Right renal pelvis (tissue), 4 donors: ENCODE measurements at places on chromosomes 6 and 20.

DNA sequence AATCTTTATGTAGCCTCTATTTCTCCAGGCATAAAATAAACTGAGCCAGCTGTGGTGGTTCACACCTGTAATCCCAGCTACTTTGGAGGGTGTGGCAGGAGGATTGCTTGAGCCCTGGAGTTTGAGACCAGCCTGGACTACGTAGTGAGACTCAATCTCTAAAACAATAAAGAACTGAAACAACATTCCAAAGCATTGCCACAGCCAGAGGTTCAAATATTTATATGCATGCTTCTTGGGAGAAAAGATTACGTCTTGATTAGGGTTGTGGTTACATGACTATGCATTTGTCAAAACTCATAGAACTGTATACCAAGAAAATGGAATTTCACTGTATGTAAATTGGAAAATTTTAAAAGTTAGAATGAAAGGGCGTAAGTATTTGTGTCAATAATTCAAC, 27.7 kb upstream of the PAX1 start:
- DNase-seq, result no peak

- DNase-seq, result no peak
Measured at GRCh38 chr6:170127151-170127550, 163.7 kb downstream of the DLL1 start.

DNA sequence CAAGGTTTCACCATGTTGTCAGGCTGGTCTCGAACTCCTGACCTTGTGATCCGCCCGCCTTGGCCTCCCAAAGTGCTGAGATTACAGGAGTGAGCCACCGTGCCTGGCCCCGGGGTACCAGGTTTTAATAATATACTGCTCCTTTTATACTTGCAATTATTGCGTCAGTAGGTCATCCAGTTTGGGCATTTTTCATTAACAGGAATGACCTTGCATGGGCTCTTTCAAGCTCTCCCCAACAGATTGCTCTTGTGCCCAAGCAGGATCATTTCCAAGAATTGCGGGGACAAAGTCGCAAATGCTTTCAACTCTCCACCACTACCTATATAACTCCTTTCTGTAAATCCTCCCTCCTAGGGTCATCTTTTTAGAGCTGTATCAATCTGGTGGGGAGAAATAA, 23.8 kb downstream of the STK38 start:
- DNase-seq, result no peak

DNA sequence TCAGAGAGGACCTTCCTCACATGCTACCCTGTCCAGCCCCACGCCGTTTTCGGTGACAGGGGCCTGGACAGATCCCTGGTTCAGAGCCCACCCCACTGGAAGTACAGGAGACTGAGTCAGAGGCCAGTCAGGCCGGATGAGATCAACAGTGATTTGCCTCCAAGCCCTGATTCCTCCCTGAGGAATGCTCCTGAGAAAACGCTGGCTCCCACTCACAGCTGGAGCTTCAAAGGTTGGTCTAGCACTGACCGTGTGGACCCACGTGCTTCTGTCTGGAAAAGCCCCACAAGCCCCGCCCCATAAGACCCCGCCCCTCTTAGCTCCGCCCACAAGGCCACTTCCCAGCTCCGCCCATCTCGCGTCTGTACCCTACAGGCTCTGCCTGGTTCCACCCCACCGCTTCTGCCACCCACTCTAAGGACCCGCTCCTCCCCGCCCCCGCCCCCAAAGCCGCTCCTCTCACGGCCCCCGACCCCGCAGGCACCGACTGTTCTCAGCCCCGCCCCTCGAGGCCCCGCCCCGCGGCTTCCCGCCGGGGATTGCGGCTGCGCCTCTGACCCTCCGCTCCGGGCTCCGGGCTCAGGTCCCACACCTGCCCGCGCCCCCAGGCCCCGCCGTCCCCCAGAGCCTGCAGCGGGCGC, 64.9 kb upstream of the BHLHE23 start:
- no peak for DNase-seq

DNA sequence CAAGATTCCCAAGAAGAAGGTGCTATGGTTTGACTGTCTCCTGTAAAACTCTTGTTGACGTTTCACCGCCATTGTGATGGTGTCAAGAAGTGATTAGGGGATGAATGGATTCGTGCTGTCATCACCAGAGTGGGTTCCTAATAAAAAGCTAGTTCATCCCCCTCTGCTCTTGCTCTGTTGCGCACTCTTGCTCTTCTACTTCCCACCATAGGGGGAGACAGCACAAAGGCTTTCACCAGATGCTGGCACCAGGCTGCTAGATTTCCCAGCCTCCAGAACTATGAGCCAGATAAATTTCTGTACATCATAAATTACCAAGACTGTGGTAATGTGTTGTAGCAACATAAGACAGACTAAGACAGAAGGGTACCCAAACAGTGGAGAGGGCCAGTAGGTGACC, 21.6 kb upstream of the CCDC28A start:
- DNase-seq, result no peak

- no peak for DNase-seq
Measured at GRCh38 chr6:147142684-147143245, 61.5 kb upstream of the STXBP5 start.

DNA sequence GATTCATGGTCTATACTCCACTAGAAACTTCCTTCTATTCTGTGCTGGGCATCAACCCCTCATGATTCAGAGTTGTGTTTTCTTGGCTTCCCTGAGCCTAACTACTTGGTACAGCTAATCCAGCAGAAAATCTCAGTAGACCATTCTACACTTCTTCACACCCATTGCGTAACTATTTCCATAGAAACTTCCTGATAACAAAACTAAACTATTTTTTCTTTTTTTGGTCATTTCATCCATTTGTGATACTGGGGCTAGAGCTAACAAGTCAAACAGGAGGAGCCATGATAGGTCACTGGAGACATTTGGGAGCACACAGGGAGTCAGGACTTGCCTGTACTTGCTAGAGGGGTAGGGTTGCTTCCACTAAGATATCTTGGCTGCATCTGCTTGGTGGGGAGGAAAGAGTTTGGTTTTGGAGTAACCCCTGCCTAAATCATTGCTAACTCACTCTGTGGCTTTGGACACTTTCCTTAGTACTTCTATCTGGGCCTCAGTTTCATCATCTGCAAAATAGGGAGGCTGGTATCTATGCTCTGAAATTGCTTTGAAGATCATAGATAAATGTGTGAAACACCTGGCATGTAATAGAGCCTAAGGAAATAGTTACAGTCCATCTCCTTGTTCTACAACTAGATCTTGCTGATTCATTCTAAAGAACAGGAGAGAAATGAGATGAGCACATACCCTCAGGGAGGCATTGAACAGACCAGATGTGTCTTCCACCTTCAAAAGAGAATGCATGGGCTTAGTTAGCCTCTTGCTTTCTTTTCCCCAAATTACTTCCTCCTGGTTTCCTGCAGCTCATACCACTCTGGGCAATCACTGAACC, 127.9 kb upstream of the ADGRF1 start:
- no peak for DNase-seq

DNA sequence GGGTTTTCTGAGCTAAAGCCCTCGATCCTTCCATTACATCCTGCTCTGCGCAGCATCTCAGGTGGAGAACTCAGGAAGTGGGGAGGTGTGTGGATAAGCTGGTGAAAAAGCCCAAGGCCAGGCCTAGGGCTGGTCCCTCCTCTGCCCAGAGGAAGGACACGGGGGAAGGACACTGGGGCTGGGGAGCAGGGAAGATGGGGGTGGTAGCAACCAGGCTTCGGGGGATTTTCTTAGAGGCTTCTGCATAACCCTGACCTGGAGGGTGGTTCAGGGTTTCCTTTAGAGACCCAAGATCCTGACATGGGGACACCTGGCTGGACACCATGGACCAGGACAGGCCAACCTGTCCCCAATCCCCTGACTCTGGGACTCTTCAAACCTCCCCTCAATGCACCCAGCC, 37.9 kb downstream of the SUN5 start:
- DNase-seq, result no peak

DNA sequence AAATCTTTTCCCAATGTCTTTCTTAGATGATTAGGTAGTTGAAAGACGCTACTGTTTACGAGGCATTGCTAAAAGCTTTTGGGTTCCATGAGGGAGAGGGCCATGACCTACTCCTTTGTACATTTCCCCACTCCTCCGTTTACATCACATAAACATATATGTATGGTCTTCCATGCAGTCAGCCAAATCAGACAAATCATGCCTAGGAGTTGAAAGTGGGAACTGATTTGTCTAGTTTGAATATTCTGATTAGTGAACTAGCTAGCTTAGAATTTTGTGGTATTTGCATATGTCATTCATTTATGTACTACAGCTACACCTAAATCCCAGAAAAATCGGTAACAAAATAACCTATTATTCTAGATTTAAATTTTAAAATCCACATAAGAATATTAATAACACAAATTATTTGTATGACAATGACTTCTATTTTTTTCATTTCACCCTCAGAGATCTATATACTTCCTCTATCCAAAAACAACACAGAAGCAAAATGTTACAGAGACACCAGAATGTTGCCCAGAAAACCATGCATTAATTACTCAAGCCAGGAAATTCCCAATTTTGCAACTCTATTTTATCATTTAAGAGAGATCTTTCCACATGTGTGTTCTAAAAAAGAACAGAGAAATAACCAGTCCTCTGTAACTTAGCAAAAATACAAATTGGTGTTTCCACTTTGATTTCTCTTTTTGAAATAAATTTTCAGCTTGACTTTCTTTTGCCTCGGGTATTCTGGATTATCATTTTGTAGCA, 231.9 kb downstream of the LAMA2 start:
- no peak for DNase-seq

GRCh38 chr6:48087448-48087847, 23.5 kb downstream of the PTCHD4 start:
- DNase-seq, result no peak

DNA sequence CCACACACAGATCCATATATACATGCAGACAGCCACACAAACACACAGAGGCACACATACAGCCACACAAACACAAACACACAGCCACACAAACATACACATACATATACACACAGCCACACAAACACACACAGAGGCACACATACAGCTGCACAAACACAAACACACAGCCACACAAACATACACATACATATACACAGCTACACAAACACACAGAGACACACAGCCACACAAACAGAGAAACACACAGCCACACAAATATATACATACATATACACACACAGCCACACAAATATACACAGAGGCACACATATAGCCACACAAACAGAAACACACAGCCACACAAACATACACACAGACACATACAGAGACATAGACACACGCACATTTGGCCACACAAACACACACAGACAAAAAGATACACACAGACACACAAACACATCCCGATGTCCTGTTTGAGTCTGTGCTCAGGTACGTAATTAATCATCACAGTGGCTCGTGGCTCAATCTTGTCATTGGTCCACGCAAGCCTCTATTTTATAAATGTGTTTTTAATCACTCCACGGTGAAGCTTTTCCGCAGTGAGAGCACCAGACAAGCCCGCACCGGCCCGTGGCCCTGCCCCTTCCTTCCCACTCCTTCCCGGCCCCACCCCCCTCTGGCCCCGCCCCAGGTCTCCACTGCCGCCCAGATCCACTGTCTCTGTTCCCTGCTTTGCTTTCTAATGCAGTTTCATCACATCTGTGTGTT, 135.3 kb downstream of the CDH4 start:
- no peak for DNase-seq
